Stimulated activated CD4-positive, alpha-beta T cell treated with anti-CD3 and anti-CD28 coated beads, TNF-alpha, amount 100 ng/mL, for 1 hour (primary cell): ENCODE measurements at places on chromosomes 12 and 14.

DNA sequence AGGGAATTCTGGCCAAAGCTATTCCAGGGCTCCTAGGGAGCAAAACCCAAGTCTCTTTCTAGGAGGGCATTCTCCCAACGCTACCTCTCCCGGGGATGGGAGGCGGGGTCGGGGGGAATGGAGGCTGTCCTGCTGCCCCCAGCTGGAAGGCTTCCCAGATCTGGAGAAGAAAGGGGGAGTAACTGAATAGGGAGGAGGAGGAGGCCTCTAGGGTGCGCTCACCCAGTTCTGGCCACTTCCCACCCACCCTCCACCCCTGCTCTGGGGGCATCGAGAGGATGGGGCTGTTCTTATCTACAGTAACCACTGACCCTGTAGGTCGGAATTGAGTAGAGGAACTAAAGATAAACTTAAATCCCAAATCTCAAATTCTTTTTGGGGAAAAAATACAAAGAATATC is 579 bp upstream of the RNASE1 start:
- no peak for DNase-seq

DNA sequence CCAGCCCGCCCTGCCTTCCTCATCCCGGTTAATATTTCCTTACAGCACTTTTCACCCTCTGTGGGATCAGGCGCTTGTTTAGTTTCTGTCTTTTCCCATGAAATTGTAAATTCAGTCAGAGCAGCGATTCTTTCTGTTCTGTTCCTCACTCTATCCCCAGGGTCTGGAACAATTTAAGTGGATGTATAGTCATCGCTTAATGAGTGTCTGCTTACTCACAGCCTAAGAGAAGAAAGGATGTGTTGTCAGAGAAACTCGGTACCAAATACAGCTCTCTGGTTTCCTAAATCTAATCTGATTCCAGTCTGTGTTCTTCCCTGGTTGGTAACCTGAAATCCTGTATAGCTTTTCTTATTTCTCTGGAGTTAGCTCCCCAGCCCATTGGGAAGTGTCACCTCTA is 44.9 kb downstream of the FOS start:
- no peak for DNase-seq

- DNase-seq = no peak
Measured at GRCh38 chr14:52013984-52014600, 24.7 kb downstream of the RTRAF start.

- no peak for DNase-seq
Measured at GRCh38 chr12:87280356-87280755, 748.8 kb downstream of the C12orf50 start.

DNA sequence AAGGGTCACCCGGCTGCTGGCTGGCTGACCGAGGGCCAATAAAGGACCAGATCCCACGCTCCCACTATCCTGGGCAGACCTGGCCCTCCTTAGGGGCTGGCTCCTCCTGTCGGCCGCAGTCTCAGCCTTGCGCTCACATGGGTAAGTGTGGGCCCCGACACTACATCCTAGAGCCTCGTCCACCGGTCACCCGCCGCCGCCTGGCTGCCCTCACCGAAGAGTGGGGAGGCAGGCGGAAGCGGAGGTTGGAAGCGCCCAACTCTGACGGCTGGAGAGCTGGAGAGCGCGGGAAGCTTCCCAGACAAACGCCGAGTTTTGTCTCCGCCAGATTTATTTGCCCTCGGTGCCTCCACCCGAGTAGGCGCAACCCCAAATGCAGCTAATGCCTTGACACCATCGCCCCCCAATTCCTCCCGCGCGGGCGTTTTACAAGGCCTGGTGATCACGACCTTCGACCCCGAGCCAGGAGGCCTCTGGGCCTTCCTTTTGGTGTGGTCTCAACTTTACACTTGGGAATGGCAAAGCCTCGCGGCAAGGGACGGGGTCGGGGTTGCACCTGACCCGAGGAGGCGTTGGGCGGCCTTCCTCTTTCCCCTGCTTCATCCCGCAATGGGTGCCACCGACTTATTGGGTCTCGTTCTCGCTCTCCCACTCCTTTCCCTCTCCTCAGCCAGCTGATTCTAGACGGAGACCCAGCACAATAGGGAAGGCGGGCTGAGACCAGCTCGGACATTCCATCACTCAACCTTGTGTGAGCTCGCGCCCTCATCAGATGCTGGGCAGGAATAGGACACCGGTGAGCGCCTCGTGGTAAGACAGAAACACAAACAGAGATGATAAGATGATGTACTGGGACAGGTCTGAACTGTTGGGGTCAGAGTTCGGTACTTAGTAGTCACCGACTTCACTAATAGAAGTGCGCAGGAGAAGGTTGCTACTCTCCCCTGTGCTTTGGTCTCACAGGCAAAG is 78.3 kb upstream of the ANO4 start:
- no peak for DNase-seq

- no peak for DNase-seq
Measured at GRCh38 chr12:749751-750270, 2.6 kb upstream of the WNK1 start.

DNA sequence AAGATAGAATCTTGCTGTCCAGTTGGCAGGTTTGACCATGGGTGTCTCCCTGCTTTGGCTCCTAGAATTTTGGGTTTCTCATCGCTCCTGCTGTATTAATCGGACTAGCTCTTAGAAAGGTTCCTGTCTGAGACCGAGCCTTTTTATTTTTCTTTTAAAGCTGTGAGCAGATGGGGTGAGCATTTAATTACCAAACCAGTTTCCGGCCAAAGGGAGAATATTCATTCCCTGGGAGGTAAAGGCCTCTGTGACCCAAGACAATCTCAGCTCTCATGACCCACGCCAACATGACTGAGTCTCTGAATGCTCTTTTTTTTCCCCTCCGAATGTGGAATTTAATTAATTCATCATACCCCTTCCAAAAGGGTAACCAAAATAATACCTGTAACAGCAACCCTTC is 464.7 kb upstream of the TMEM132C start:
- no peak for DNase-seq

DNA sequence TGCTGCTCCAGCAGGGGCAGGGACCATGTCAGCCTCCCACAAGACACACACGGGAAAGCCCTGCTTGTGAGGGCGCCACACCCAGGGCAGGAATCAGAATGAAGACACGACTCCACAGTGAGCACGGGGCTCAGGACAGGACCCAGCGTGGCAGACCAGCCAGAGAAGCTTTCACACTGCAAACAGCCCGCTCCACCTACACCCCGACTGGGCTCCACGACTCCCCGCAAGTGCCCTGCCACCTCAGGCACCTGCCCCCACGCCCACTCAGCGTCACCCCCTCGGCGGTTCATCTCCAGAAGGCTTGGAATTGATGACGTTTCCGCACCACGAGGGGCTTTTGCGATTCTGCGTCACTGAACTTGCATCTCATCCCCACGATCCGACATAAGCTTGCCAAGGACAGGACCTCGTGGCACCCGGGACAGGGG is 91.1 kb downstream of the FBXL14 start:
- no peak for DNase-seq

DNA sequence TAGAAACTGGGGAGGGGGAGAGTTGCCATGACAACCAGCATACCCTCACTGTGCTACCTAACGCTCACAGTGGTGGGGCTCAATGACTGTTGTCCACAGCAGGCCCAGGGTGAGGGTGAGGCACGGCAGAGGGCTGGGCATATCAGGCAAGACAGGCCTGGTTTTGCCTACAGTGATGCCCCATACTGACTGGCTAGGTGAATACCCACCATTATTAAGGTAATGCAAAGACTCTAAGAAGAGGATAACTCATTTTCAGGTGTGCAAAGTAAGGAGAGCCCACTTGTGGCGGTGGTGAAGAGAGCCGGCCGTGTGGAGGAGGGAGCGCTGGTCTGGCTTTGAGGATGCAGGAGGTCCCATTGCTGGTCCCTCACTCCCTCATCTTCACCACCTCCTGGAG is 422.3 kb downstream of the FUT8 start:
- no peak for DNase-seq

DNA sequence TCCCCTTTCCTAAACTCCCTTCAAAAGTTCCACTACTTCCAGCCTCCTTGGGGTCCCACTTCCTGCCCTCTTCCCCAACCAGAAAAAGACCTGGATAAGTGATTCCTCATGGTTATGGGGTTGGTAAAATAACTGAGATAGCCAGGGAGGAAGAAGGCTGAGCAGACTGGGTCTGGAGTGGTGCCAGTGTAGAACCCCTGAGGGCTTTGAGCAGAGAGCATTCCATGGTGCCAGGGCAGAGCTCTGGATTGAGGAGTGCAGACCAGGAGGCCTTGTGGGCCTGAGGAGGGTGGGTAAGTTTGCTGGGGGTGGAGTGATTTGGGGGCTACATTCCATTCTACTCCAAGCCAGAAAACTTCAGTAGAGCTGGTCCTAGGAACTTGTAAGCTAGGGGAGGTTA is 9.5 kb upstream of the CISTR start:
- no peak for DNase-seq

DNA sequence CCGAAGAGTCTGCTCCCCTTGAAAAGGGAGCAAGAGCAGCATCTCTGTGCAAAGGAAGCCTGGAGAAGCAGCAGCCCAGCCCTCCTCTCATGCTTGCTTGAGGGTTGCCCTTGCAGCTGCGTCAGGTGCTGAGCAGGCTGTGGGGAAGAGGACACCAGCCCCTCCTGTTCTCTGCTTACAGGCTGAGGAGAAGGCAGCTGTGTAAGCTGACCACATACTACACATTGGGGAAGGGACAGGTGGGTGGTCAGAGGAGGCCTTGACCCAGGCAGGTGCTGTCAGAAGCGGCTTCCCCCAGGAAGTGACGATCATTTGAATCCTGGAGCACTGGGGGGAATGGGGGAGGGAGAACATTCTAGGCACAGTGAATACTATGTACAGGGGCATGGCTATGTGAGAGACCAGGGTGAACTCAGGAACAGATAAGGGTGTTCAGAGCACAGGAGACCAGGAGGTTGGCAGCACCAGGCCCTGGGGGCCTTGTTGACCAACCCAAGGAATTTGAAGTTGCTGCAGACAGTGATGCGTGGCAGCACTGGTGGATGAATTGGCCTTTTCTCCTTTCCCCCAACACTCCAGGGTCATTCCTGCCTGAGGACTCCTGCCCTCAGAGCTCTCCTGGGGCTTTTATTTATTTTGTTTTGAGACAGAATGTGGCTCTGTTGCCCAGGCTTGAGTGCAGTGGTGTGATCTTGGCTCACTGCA is 2.7 kb upstream of the KLC1 start:
- DNase-seq = no peak

GRCh38 chr12:57898308-57898970 is 42.9 kb upstream of the ATP23 start:
- no peak for DNase-seq

DNA sequence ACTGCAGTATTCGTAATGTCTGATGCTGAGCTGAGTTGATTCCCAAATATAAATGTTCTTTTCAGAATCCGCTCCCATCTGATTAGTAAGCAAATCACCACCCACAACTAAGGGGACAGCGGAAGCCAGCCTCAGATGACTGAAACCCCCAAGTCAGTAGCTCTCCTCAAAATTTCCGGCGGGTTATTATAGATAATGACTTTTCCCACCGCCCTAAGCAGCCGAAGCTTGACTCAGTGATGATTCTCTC is 469 bp upstream of the LRFN5 start:
- no peak for DNase-seq

DNA sequence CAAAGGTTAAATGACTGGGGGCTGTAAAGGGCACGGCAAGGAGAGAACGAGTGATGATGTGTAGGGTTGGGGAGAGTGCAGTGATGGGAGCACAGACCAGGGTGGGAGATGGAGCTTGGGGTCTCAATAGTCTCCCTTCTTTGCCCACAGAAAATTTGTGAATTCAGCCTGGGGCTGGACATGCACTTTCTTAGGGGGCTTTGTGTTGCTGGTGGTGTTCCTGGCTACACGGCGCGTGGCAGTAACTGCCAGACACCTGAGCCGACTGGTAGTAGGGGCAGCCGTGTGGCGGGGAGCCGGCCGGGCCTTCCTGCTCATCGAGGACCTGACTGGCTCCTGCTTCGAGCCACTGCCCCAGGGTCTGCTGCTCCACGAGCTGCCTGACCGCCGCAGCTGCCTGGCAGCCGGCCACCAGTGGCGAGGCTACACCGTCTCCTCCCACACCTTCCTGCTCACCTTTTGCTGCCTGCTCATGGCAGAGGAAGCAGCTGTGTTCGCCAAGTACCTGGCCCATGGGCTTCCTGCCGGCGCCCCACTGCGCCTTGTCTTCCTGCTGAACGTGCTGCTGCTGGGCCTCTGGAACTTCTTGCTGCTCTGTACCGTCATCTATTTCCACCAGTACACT is 1.7 kb downstream of the FITM1 start:
- no peak for DNase-seq

GRCh38 chr14:87869619-87870583 is 123.1 kb downstream of the GALC start:
- DNase-seq = no peak

DNA sequence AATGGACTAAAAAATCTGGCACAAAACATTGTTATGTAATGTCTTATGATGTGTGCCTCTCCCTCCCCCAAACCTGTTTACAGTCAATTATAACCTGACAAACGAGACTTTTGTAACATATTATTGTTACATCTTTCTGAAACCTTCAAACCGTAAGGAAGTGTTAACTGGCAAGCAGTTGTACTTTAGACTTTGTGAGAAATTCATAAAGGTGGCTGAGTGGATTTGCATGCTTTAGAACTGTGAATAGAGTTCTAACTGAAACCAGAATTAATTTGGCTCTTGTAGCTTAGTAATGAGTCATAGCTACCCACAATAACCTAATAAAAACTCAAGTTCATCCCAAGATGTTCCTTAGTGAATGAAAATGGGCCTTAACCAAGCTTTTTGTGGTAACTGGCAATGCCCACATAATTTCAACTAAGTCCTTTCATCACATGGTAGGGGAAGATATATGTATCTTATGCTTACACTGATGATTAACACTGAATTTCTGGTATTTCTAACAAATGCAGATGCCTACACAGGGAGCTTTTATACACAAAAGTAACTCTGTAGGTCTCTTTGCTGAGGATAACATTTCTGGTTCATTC is 29.7 kb downstream of the RAD9B start:
- no peak for DNase-seq

GRCh38 chr14:88384718-88385117 is 739 bp upstream of the SPATA7 start:
- DNase-seq = no peak

GRCh38 chr12:91331371-91331770 is 148.8 kb upstream of the DCN start:
- DNase-seq = no peak

GRCh38 chr12:118999107-118999506 is 17.8 kb downstream of the SRRM4 start:
- no peak for DNase-seq

DNA sequence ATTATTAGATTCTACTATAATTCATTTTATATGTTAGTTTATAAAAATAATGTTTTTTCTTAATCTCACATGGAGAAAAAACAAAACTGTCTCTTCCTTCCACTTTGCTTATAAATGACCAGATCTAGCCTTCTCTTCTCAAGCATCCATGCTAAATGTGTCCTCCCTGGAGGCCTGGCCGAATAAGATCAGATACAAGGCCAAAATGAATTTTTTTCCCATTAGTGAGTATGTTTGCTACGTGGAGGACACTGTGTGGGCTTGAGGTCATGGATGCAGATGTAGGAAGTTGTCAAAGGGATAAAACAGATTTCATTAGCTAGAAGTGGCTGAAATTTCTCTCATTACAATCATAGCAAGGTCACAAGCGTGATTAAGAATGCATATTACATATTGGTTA is 1244.9 kb upstream of the SEL1L start:
- DNase-seq = no peak

GRCh38 chr12:2338991-2339431 is 286.2 kb downstream of the CACNA1C start:
- no peak for DNase-seq

GRCh38 chr14:89137526-89138163 is 279.4 kb downstream of the FOXN3 start:
- DNase-seq = no peak
